Neuronal stem cell (in vitro differentiated cells): ENCODE measurements at places on chromosomes 11 and 22.

DNA sequence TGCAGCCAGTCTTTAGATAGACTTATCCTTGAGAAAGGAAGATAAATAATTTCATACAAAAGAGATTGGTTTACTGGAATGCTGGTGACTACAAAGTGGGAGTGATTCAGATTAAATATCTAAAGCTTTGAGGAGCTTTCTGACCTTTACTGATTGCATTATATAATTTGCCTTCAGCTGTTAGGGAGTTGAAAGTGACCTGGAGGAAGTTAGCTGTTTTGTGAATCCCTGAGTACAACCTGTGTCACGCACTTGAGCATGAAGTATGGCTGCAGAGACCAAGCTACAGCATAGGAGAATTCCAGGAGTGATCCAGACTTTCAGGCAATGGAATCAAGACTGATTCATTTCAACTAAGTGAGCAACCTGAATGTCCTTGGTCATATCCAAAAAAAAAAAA lies 1848.3 kb upstream of the RAG2 start:
- DNase-seq = no peak

- no peak for DNase-seq
These were observed 5.5 kb downstream of the CD59 start for GRCh38 chr11:33730716-33731115.

DNA sequence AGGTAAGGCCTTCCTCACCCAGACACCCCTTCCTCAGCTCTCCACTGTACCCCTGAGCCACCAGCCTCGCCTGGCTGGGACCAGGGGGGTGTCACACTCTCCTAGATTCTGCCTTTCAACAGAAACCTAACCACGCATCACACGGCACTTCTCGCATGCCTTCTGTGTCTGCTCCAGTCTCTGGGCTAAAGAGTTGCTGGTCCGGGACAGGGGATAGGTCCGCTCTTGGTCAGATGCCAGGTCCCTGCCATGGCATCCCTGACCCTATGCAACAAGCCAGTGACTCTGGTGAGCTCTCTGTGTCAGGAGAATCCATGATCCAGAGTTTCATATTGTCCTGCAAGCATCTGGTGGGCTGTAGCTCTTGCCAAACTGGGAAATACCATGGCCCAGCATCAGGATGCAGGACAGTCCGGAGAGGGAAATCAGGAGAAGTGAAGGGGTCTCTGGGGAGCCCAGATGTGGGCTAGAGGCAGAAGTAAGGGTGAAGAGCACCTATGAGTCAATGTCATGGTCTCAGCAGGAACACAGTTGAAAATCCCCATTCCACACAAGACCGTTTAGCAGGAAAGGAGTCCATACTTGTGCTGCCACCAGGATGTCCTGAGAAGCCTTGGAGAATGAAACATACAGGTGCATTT lies 14.1 kb downstream of the IGLL5 start:
- DNase-seq = no peak

DNA sequence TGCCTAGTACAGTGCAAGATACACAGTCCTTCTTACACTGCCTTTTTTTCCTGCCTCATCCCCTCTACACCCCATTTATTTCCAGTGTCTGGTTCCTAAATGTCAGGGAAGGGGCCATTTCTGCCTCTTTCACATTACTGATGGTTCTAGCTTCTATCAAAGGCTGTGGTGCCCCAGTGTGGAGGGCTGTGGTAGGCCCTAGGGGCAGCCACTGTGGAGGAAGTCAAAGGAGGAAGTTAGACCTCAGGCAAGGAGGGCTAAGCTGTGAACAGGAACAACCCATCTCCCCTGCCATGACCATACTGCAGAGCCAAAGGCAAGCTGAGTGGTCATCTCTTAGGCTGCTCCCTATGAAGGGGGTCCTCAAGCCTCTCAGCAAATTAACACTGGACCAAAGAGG lies 81.9 kb upstream of the CRTAM start:
- DNase-seq = no peak

- DNase-seq = no peak
These were observed 40.1 kb downstream of the TRIM29 start for GRCh38 chr11:120097721-120098385.

- no peak for DNase-seq
These were observed 33.2 kb downstream of the ADORA2A start for GRCh38 chr22:24460418-24461089.

DNA sequence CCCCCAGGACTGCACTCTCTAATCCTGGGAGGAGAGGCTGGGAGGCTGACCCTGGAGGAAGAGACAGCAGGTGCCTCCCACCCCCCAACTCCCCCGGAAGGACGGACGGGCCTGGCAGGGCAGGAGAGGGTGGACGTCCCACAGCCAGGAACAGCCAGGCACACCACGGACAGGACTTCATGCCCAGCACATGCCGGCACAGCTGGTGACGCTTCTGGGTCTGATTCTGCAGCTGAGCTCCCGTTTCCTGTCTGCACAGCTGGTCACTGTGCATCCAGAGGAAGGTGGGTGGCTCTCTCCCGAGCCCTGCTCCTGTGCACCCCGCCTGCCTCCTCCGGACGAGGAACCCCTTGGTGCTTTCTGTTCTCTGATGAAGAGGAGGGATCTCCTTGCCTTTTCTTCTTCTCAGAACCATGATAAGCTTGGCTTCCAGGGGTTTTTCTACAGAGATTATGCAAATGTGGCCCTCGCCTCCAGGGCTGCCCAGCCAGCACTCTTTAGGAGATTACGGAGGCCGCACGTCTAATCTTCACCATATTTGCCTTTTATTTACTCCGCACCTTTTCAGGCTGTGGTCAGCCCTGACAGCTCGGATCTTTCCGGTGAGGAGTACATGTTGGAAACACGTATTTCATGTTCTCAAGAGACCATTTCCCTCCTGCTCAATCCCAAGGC lies 1295.8 kb downstream of the BRD1 start:
- DNase-seq = no peak

GRCh38 chr11:19345519-19345847 lies 104.7 kb upstream of the E2F8 start:
- DNase-seq = peak; percentile 38

DNA sequence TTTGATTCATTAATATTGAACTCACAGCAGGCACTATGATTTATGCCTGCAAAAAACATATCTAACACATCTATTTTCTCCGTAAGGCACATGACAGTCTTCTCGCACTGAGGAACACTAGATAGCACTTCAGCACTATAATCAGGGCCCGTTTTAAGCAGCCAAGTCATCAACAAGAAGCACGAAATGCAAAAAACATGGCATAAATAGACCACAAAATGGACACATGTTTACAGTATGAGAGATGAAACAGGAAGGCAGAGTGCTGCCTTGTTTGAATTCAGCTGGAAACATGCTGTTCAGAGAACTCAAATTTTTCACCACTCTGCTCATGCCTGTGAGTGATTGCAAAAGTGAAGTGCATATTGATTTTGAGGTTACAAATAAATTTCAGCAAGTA lies 205.8 kb upstream of the PDGFD start:
- no peak for DNase-seq

DNA sequence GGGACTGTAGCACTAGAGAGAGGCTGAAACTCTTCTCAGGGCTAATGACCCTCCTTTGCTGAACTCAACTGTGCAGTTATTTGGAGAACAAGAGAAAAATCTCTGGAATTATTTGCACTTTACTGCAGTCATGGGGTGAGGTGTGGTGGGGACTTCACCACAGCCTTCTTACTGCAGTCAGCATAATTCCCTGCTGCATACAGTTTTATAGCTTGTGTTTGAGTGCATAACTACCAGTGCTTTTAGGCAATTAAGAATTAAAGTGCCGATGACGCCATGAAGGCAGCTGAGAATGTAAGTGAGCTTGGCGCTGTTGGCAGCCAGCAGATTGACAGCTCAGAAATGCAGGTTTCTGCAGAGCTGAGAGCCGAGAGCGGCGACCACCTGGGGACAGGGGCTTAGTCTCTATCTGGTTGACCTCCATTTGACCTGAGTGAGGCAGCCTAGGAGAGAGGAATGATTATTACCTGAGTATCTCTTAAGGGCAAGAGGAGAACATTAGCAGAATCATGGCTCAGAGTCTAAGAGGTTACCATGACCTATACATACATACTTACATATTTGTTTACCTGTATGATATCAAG lies 830.0 kb downstream of the NTM start:
- DNase-seq = no peak

DNA sequence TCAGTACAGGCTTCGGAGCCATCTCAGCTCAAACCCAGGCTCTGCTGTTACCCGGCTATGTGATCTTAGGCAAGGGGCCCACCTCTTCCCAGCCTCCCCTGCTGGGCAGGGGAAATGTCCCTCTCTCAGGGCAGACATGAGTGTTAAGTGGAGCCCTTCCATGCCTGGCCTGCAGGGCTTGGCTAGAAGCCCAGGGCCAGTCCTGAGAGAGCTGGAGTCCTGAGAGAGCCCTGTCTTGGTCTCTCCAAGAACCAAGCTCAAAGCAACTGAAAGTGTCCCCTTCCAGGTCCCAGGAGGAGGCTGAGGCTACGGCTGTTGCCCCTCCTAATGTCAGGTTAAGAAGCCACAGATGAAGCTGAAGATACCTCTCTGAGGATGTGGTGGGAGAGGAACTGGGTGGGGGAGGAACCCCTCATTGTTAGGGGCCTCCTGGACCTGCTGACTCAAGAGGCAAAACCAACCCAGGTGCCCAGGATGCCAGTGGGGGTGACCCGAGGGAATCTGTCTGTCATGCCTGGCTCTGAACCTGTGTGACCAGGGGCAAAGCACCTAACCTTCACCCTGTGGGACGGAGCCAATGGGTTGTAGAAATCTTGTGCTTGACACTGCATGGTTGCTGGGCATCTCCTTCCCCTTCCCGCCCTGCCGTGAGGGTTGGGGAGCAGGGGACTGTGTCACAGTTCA lies 4.2 kb downstream of the ZP1 start:
- no peak for DNase-seq
